ENCODE measurements at places on chromosomes 7 and 10.

- no peak for DNase-seq
Measured at GRCh38 chr7:79290841-79291497, 162.5 kb downstream of the MAGI2 start.

- no peak for DNase-seq
Measured at GRCh38 chr7:142359694-142360279, 101.9 kb upstream of the PRSS58 start.

DNA sequence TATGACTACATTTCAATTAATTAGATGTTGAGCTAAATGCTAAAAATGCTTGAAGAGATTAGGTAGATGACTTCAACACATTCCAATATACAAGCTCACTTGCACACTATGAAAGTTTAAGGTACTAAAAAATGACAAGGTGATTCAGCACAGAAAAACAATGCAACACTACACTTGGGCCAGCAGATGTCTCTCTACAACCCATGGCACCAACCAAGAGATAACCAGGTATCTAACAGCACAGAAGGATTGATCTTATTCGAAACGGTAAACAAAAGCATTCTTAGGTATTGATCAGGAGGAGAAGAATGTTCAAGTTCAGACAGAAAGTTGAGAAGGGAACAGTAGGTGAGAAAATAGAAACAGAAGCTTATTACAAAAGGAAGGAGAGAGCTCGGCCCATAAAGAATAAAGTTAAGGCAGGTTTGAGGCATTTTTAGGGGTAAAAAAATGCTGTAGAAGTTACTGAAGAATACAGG lies 248.2 kb upstream of the KLF14 start:
- peak; percentile 46 for DNase-seq

DNA sequence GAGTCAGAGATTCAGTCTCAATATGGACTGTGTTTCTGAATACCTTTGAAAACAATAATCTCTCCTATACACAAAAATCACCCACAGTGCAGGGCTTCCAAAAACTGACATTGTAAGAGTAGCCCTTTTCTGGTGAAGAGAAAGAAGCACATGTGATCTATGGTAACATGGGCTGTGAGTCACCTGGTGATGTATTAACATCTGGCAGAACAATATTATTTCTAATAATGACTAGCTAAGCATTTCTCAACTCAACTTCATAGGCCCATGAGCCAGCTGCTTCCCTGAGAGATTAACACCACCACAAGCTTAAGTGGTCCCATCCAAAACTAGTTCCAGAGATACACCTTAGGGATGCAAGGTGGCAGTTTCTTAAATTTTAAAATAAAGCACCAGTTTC lies 331.0 kb upstream of the NRP1 start:
- DNase-seq: no peak

DNA sequence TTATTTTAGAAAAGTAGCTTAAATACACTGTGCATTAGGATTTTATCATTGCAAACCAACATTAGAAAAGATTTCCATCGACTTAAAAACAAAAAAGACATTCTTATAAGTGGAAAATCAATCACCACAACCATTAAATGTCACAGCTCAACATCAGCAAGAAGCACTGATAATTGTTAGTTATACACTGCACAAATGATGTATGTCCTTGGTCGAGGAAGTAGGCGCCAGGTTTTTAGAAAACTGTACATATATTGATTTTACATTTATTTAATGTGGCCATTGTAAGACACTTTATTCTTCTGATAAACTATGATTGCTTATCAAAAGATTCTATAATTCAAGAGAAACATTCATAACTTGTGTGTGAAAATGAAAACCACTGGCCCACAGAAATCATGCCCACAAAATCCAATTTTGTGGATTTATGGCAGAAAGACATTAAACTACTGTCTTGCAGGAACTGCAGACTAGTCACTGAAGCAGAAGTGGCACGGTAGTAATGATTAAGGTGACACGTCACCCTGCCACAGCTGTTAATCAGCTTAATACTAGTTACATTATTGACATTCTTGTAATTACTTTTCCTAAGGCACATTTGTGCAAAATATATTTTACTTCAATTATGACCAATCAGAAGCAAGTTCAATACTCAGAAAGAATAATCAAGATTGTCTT lies 79.4 kb downstream of the VPS41 start:
- no peak for DNase-seq
